ENCODE measurements at places on chromosomes 2 and 18.

DNA sequence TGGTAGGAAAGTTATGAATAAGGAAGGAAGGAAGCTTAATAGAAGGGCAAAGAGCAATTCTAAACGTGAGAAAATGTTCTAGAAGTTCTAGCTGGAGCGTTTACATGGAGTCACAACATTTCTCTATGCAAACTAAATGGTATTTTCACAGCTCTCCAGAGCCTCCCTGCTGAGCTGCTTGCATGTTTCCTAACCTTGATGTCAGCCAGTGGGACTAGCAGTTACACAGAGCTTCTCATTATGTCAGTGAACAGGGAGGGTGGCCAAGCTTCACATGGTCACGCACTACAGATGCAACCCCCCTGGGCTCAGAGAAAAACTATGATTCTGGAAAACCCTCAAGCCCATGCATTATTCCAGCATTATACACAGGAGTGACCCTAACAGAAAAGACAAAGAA lies 153.4 kb upstream of the CCDC150 start:
- no peak for DNase-seq

- DNase-seq, result no peak
Observed at GRCh38 chr18:148841-149240, 9.5 kb upstream of the USP14 start.

DNA sequence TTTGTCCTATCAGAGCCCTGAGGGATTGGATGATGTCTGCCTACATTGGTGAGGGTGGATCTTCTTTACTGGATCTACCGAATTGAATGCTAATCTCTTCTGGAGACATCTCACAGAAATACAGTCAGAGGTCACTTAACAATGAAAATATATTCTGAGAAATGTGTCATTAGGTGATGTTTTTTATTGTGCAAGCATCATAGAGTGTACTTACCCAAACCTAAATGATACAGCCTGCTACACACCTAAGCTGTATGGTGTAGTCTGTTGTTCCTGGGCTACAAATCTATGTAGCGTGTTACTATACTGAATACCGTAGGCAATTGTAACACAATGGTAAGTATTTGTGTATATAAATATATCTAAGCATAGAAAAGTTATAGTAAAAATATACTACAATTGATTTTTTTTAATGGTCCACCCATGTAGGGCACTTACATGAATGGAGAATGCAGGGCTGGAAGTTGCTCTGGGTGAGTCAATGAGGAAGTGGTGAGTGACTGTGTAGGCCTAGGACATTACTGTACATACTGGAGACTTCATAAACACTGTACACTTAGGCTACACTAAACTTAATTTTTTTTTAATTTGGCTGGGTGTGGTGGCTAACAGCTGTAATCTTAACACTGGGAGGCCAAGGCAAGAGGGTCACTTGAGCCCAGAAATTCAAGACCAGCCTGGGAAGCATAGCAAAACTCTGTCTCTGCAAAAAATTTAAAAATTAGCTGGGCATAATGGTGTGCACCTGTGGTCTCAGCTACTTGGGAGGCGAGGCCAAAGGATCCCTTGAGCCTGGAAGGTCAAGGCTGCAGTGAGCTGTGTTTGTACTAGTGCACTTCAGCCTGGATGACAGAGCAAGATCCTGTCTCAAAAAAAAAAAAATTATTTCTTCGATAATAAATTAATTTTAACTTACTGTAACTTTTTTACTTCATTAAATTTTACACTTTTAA lies 226.3 kb upstream of the UBE2E3 start:
- DNase-seq, result no peak

- DNase-seq, result no peak
Observed at GRCh38 chr2:206962966-206963365, 23.6 kb downstream of the CPO start.

- no peak for DNase-seq
Observed at GRCh38 chr2:127404466-127405254, 13.6 kb upstream of the PROC start.

DNA sequence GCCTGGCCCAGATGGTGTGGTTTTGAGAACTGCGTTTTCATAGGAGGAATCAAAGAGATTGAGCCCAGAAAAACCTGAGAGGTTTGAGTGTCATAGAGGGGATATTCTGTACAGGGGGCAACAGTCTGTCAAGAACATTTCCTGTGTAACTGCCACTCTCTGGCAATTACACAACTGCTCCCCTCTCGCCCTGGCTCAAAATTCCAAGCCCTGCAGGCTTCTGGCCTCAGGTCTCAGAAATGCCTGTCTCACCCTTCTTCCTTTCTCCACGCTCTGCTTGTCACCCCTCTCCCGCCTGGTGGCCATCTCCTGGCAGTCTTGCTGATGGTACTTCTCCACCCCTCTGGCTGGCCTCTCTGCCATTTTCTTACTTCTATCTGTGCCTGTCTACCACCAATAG lies 4.0 kb downstream of the VAMP5 start:
- no peak for DNase-seq

DNA sequence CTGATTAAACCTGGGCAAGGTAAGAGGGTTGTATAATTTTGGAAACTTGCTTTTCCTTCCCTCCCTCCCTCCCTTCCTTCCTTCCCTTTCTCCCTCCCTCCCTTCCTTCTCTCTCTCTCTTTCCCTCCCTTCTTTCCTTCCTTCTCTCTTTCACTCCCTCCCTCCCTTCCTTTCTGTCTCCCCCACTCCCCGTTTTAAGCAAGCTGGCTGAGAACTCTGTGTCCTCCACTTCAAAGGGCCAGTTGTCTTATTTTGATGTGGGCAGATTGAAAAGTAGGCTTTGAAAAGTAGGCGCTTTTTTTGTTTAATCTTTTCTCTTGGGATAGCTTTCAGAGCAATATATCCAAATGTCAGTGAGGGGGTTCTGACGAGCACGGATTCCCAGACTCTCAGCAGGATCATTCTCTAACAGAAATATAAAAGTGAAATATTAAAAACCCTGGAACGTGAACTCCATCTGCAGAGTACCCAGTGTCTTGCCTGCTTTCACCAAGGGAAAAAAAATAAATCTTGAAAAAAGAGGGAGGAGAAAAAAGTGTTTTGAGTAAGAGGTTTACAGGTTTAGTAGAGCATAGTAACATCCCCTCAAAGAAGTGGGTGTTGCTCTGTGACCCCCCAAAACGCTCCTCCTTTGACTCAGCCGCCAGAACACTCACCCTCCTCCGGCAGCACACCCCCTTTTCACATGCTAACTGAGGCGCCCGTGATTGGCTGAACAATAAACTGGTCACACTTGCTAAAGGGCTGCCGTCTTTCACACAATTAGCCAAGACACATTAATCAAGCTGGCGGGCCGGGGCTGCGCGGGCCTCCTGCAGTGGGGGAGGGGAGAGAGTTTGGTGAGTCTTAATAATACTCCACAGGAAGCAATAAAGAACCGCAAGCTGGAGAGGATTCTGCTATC lies 52.2 kb downstream of the CDK15 start:
- no peak for DNase-seq
